ENCODE measurements at places on chromosomes 2 and 18.

GRCh38 chr2:4715065-4715464 lies 977.1 kb upstream of the SOX11 start:
- DNase-seq, result no peak

- DNase-seq, result no peak
Observed at GRCh38 chr2:34991508-34992274, 1363.9 kb upstream of the CRIM1 start.

DNA sequence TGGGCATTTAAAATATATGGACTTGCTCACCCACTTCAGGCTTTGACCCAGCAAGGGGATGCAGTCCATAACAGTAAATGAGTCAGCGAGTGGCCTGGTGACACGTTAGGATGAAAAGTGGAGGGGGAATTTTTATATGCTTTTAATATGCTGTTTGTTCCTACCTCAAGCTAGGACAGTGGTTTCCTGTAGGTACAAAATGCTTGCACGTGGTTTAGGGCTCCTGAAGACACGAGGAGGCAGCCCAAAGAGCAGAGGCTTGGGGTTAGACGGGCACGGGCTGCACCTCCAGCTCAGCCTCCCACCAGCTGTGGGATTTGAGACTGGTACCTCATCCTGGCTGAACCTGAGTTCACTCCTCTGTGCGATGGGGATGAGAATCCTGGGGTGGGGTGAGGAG lies 306.2 kb upstream of the CXCR4 start:
- no peak for DNase-seq

GRCh38 chr2:125796784-125797183 lies 859.2 kb upstream of the GYPC start:
- DNase-seq, result no peak

DNA sequence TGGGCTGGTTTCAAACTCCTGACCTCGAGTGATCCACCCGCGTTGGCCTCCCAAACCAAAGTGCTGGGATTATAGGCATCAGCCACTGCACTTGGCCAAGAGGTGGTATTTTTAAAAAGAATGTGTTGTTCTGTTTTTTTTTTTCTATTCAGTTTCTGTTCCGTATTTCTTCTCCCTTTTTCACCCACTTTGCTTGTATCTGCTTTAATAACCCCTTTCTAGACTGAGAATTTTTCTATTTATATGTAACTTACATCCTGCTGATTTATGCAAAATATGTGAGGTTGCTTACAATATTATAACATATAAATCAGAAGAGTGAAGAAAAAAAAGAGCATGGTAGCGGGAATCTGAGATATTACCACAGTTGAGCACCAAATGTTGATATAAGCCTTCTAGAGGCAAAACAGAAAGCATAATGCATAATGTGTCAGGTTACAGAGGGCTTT lies 17.2 kb upstream of the LYPD6B start:
- DNase-seq, result no peak

DNA sequence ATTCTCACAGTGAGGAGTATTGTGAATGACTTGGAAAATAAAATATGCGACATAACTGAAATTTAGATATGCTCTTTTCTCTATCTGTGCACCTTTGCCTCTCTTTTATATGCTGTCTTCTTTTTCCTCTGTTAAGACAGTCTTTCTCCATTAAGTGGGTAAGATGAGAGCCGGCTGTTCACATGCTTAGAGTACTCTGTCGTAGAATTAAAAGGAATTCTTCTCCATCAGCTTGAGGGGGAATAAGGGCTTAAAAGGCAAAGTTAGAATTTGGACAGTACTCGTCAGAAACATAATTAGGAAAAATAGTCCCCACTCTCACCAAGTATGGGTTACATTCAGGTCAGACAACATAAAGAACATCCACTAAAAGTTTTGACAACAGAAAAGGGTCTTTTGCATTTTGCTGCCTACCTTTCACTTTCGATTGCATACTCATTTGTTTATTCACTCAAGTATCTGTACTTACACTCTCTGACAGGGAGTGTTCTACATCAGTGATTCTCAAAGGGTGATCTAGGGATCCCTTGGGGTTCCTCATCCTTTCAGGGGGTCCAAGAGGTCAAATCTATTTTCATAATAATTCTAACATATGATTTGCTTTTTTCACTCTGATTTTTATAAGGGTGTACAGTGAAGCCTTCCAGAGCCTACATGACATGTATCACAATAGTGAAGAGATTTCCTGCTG lies 48.0 kb downstream of the ARHGAP15 start:
- DNase-seq, result no peak

GRCh38 chr2:66173645-66174044 lies 261.3 kb upstream of the MEIS1 start:
- no peak for DNase-seq

DNA sequence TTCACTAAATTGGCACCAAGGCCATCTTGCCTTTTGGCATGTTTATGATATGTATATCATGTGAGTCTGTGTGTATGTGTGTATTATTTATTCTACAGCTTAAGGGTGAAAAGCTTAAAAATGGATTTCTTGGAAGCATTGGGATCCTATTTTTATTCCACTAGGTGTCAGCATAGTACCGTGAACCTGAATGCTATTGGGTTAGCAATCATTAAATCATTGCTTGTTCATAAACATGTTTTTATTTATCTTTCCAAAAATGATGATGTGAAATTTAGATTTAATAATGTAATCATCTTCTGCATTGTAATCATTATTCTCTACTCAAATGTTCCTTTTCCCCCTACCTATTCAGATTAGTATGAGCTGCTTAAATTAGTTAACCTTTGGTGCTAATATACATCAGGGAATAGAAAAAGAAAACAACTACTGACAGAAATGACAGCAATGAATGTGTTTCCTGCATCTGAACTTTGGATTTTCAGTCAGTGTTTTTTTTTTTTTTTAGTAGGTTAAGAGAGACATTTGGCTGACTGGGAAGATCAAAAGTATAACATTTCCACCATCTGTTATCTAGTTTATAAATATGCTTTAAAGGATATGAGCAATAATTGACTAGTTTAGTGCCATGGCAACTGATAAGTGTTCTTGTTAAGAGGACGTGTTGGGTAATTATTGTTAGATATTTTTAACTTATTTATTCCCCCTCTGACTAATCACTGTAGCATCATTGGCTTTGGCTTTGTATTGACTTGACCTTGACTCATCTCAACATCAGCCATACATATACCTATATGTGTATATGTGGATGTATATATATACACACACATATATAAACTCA lies 14.1 kb upstream of the ZSWIM2 start:
- DNase-seq, result no peak

GRCh38 chr2:151727593-151728552 lies 6.4 kb downstream of the NEB start:
- no peak for DNase-seq

GRCh38 chr2:100692906-100693305 lies 127.0 kb upstream of the NPAS2 start:
- DNase-seq, result no peak

- no peak for DNase-seq
Observed at GRCh38 chr18:36649205-36649604, 179.6 kb downstream of the TPGS2 start.

DNA sequence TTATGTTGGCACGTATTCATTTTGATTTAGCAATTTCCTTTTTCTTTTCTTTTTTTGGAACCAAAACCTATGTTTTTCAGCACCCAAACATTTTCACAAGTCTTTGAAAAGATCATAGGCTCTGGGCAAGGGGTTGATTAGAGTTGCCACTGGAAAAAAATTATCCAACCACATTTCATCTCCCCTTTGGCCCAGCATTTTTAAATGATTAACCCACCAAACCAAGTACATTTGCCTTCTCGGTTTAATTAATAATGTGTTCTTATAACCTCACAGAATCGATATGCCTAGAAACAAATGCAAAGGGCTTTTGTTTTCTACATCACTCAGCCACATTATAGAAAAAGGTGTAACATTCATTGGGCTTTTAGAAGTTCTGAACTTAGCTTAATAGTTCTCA lies 66.1 kb downstream of the CHST9 start:
- no peak for DNase-seq

DNA sequence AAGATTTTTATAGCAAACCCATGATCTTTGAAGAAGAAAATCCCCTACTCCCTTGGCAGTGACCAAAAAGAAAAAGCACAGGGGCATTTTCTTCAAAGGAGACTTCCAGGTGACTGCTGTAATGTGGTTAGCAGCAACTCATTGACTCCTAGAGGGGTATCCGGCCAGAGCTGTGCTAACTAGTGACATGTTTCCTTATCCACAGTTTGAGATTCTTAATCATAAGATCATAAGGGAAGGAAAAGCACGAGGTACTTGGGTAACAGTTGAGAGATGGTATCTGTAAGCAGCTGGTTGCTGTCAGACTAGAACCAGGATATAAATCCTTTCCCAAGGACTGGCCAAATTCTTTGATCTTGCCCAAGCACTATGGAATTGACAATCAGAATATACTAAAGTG lies 124.7 kb downstream of the MREG start:
- DNase-seq, result no peak

DNA sequence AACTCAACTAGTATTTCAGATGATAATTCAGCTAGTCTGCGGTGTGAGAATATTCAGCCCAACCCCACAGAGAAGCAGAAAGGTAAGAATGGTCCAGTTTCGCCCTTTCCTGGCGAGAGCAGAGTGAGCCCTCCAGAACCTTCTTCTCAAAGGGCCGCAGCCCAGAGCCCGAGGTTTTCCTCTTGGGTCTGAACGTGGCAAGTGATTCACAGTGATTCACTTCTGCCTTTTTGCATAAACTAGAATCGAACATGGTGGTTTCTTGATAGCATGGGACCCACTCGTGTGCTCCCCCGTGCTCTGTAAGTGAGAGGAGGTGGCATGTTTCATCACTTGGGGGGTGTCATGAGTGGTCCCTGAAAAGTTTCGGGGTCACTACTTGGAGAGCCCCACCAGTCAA lies 24.2 kb downstream of the TRAF3IP1 start:
- DNase-seq, result no peak

DNA sequence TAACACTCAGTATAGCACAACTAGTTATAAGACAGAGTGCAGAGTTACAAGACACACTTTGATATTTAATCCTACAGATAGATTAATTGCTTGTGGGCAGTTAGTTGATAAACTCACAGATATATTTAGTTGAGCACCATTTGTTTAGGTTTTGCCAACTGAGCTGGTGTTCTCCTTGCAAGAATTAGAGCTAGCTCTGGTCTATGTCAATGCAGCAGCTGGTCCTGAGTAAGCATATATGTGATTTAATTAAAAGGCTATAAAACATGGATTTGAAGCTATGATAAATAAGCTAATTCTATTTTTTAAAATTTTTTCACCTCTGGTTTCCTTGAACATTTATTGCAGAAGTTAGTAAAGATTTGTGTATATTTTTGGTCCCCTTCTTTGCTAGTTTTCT lies 35.6 kb downstream of the GPD2 start:
- no peak for DNase-seq

- DNase-seq, result no peak
Observed at GRCh38 chr2:159968279-159968900, 94.0 kb downstream of the PLA2R1 start.

DNA sequence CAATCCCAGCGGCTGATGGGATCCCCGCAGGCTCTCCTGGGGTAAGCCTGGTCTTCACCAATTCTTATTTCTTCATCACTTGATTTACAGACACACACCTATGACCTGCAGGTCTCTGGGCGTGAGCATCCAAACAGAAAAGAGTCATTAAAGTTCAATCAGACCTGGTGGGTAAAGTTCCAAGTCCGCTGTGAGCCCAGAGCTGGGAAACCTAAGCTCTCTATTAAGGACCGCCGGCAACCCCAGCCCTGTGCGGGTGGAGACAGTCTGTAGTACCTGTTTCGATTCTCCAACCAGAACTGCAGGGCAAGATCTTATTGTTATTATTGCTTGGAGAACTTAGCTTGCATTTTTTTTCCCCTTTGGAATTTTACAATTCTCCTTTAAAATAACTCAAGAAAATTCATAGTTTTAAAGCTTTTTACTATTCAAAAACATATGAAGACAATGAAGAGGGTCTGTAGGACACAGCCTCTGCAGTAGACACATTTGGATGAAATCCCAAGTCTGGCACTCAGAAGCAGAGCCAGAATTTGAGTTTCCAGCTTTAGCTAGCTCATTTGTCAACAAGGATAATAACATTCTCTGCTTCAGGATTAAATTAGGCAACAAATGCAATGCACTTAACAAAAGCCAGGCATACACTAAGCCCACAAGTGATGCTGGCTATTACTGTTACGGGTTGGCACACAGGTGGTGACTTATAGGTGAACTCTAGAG lies 376.4 kb downstream of the INSIG2 start:
- DNase-seq, result no peak

DNA sequence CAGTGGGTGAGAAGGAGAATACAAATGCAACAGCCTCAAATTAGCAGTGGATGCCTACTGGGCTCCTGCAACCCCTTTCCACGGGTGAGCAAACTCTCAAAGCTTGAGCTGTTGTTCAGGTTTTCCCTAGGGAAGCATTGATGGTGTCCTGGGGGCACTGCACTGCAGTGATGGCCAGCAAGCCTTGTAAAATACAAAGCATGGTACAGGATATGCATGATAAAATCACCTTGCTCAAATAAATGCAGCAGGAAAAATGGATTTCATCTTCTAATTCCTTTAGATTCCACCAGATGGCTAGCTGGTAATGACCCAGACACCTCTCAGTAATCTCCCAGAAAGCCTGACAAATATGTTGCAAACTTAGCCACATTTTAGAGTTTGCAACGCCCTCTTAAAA lies 698.2 kb downstream of the TRIB2 start:
- no peak for DNase-seq

Data from heart right ventricle (tissue), 16 donors.